Heart left ventricle (tissue), 16 donors: ENCODE measurements at places on chromosomes 5 and 9.

DNA sequence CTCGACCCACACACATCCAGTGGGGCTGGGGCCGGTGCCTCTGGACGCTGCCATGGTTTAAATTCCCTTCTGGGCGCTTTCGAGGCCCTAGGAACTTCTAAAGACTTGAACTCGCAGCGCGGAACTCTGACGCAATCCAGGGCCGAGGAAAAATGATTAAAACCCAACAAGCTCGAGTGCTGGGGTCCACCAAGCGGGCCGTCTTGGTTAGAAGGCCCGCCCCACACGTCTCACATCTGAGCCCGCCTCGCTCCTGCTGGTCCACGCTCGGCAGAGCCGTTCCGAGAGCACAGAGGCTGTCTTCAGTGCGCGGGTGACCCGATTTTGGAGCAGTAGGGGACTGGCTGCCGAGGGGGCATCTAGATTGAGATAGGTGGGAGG lies 1.5 kb downstream of the CRHBP start:
- no peak for DNase-seq

DNA sequence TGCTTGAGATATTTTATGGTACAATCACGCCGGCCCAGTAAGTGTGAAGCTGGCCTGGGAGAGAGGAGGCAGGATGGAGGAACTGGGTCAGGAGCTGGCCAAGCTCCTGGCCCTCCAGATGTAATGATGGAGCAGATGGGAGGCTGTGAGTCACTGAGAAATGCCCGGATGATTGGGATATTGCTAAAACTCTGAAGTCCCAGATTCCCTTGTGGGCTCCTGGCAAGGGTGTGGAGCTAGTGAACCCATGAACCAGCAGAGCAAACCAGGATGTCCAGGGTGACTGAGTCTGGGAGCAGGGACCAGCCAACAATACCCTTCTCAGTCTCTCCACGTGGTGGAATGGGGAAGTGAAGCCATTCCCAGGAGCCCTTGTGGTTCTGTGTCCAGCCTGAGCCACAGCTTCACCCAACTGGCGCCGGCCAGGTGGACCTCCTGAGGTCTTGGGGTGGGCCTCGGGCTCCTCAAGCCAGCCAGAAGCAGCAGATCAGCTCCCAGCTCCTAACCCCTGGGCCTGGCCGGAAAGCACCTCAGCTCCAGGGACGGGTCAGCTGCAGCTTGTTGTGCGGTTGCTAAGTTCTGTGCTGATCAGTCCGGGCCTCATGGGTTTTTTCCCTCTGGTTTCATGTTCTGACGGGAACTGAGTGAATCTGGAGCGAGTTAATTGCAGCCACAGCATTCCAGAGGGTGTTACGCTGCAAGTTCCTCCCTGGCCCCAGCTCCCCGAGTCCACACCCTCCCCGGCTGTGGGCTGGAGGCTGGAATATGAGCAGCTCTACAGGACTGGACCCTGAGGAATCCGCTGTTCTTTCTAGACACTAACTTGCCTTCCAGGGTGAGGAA lies 37.6 kb downstream of the DUSP1 start:
- DNase-seq = peak; percentile 84

- no peak for DNase-seq
Measured at GRCh38 chr9:89234205-89235067, 55.8 kb upstream of the SHC3 start.

- no peak for DNase-seq
Measured at GRCh38 chr5:154587123-154588026, 109.3 kb upstream of the HAND1 start.

DNA sequence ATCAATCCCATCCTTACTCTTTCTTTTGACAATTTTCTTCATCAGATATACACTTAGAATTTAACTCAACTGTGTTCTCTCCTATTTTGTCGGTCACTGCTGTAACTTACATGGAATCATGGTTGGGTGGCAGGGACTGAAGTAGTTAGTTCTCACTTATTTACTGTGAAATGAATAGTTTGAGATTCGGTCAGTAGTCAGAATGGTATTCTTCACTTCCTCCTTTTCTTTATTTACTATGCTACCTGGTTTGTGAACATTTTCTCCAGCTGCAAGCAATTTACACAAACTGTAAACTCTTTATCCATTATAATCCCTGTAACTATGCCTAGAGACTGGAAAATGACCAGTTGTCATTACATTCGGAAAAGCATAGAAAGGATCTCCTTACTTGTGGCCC lies 41.5 kb upstream of the GDNF start:
- no peak for DNase-seq

GRCh38 chr9:126293522-126293889 lies 33.1 kb upstream of the MVB12B start:
- DNase-seq = no peak

DNA sequence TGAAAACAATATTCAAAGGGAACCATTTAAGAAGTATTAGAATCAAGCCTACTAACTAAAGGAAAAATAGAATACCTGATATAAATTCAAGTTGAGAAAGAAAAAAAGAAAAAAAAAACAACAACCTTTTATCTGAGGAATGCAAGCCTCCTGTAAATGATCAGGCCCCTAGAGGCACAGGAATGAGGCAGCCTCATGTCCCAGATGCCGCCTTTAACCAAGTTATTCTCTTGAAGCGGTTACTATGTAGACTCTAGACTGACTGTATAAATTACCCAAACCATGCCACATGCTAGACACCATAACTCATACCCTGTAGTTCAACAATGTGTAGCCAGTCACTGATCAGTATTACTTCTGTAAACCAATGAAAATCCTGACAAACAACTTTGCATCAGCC lies 929.6 kb downstream of the TAF11L14 start:
- no peak for DNase-seq

DNA sequence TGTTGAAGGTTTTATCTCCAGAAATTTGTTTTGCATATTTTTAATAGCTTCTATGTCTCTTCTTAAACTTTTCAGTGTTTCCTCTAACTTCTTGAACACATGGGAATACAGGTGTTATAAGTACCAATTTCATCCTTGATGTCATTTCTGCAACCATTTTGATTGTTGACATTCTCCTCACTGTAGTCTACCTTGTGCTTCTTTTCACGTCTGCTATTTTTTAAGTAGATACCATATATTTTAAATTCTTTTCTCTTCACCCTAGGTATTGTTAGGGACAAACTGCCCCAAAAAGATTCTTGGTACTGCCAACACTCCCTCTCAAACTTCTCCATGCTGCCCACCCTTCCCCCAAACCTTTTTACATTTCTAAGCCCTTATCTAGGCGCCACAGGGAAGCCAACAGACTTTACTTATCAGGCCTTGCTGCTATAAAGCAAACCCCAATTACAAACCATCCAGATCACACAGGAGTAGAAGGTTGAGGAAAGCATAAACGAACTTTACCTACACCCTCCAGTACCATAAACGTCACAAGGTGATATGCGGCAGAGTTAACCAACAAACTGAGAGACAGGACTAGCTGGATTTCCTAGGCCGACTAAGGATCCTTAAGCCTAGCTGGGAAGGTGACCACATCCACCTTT lies 1165.3 kb downstream of the TAF11L14 start:
- DNase-seq = no peak

GRCh38 chr9:121192959-121193640 lies 8.6 kb downstream of the RAB14 start:
- DNase-seq = no peak

DNA sequence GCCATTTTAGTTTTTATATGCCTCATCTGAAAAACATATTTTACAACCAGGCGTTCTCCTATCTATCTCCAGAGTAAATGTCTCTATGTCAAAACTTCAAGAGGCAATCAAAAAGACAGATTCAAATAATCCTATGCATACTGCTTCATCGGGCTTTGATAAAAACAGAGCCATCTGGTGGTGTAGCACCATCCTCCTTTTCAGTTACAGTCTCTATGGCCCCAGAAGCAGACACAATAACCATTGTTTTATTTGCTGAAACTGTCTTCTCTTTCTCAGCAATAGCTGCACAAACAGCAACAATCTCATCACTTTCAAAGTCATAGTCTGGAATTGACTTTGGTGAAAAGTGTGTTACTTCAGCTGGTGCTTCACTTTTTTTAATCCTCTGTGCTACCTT lies 36.3 kb downstream of the PTGER4 start:
- no peak for DNase-seq

- DNase-seq = no peak
Measured at GRCh38 chr5:16673241-16674201, 56.7 kb upstream of the RETREG1 start.

GRCh38 chr5:58135571-58136335 lies 324.1 kb downstream of the PLK2 start:
- DNase-seq = no peak

- DNase-seq = no peak
Measured at GRCh38 chr9:95796029-95796428, 79.5 kb upstream of the ERCC6L2 start.

- DNase-seq = no peak
Measured at GRCh38 chr9:114001410-114001685, 76.8 kb downstream of the AMBP start.

GRCh38 chr9:108535526-108535925 lies 320.3 kb downstream of the ACTL7B start:
- DNase-seq = no peak

- no peak for DNase-seq
Measured at GRCh38 chr5:112254303-112254702, 164.8 kb downstream of the EPB41L4A start.

GRCh38 chr5:172694061-172694460 lies 53.0 kb downstream of the NEURL1B start:
- DNase-seq = no peak

DNA sequence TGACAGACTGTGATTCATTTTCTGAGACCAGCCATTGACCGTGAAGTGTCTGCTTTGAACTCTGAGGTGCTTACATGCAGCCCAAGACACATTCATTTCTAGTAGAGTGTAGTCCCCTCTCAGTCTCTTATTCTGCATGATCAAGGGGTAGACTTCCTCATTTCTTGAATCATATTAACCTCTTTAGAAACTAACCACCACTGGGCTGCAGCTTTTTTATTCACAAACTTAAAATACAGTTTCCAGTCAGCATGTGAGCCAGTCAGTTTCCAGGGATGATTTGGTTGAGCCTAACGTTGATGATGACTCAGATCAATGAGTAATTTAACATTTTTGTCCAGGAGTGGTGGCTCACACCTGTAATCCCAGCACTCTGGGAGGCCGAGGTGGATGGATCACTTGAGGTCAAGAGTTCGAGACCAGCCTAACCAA lies 59.2 kb downstream of the OTULIN start:
- no peak for DNase-seq

GRCh38 chr5:143016777-143017516 lies 246.8 kb downstream of the ARHGAP26 start:
- no peak for DNase-seq
